Urothelium cell line (cell line): ENCODE measurements at places on chromosomes 5 and 9.

- no peak for DNase-seq
Observed at GRCh38 chr5:142737179-142737578, 33.0 kb upstream of the ARHGAP26 start.

DNA sequence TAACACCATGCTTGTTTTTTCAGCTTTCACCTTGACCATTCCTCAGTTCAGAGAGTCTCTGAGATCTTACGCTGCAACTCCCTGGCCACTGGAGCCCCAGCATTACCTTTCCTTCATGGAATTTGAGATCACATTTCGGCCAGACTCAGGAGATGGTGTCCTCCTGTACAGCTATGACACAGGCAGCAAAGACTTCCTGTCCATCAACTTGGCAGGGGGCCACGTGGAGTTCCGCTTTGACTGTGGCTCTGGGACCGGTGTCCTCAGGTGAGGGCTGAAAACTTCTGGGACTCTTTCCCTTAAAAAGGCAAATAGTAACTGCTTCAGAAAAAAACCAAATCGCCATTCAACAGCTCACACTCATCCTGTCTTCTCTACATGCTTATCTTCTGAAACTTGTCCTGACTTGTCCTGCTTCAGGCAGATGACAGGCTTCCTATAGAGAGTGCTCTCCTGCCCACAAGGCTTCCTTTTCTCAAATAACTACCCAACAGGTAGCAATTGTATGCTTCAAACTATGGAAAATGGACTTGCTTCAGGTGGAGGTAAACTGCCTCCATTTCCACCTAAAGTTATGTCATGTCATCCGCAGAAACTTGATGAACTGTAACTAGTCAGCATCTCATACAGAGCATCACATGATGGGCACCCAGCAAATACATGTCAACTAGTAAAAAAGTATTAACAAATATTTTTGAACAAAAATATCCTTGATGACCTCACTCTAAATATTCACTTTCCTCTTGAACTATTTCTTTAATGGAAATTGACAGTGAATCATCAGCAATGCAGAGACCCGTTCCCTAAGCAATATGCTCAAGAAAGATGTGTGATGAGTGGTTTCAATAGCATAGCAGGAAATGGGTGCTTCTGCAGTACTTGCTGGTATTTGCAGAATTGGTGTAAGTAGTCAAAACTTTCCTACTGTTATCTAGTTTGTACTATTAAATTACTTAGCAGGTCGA is 129.2 kb downstream of the LIFR start:
- DNase-seq, result peak; percentile 33

GRCh38 chr5:73213566-73213998 is 40.6 kb downstream of the TMEM174 start:
- peak; percentile 64 for DNase-seq

DNA sequence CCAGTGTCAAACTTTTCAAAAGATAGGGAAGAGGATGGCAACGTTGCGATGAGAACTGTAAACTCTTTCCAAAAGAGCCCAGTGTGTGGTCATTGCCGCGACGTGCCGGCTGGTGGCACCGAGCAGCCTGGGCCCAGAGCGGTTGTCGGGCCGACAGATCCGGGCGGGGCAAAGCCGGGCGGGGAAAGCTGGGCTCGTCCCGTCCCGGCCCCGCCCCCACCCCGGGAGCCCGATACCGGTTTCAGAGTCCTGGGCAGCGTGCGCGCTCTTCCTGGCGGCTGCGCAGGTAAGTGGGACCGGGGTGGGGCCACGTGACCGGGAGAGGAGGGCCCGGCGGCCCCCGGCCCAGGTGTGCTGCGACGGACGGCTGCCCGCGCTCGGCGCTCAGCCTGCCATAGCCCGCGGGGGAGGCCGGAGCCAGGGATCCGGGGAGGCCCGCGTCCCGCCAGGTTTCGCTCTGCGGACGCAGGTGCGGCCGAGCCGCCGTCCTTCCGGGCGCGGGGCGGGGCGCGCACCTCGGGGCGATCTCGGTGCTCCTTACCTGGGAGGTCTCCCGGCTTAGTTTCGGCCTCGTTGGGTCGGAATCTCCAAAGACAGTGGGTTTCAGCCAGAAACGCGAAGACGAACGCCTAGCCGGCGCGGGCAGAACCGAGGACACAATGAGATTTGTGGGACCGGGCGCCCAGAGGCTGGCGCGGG is at the start of gene MARVELD2:
MARVELD2 (plus strand) TSS at position 232 of the 699 bp plus-strand sequence. CDS start 4,270 bp downstream, outside the sequence.
- no peak for DNase-seq

DNA sequence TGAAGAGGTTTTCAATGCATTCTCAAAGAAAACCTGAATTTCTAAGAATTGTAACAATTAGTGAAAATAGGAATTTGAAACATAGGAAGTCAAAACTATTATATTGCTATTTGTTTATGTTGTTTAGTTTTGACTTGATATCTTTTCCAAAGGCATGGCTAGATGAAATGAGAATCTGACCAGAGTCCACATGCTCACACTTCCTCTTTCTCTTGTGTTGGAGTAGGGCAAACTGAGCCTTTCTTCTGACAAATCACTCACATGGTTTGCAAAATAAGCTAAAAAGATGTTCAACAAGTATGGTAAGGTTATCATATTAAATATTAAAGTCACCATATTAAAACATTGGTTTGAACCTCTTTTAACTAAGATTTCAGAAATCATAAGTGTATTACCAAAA is 512.6 kb downstream of the ISL1 start:
- no peak for DNase-seq

DNA sequence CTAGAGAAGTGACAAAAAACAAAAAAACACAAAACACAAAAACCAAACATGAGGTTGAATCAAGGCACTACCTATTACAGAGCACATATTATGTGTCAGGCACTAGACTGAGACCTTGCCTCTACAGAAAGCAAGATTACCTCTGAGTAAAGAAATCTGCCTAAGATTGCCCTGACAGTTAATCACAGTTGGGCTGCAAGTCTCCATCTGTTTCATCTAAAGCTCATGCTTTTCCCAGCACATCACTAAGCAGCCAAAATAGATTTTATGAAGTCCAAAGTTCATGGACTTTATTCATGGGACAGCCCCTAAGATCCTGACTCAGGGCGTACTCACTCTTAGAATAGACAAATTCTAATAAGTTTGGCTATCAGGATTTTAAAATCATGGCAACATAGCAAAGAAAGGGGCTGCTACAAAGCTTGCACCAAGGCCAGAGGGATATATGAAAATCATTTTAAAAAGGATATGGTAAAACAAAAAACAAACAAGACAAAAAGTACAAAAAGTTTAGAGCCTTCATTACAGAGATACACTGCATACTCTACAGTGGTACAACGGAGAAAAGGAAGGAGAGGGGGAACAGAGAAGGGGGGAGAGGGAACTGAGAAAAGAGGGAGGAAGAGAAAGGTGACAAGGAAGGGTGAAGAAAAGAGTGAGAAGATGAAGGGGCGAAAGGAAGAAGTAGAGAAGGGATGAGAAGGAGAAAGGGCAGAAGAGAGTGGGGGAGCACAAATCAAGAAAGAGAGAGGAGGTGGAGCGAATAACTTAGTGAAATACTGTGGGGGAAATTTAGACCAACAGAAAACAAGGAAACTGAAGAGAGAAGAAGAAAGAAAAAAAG is 58.2 kb downstream of the RICTOR start:
- DNase-seq, result no peak

- no peak for DNase-seq
Observed at GRCh38 chr9:83521011-83521410, 17.2 kb downstream of the FRMD3 start.

- DNase-seq, result no peak
Observed at GRCh38 chr5:80069918-80070318, 34.8 kb downstream of the THBS4 start.

DNA sequence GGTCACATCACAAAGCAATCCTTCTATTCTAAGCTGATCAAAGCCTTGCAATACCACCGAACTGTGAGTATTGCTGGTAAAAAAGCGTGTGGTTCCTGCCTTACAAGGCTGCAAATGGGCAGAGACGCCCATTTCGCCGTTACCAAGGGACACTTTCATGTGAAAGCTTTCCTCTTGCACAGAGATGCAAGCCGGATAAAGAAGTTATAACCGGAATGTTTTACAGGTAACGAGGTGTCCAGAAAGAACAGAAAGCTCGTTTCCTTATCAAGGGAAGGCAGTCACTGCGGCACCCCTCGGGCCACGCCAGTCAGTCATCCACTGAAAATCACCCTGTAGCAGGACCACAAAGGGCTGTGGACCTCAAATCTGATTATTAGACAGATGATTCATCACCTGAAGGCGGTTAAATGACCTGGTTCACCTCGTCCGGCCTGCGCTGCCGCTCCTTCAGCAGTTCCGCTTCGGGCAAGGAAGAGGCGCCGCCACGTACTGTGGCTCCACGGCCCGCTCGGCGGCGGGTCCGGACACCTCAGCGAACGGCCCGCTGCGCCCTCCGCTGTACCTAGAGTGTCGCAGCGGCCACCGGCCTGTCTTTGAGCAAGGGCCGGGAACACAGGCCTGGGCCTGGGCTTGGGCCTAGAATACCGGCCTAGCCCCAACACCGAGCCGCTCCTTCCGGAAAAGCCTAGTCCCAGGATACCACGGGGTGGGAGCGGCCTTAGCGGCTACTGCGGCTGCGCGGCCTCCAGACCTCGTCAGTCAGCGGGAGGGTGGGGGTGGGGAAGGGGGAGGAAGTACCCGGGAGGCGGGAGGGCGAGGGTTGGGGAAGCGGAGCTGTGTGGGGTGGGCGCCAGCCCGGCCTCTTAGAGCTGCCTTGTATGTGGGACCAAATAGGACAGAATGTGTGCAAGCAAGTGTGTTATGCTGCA is at the start of gene KLHL9:
KLHL9 (minus strand) TSS at position 704 of the 932 bp plus-strand sequence; CDS start at position 159, 545 bp downstream.
- peak; percentile 90 for DNase-seq

DNA sequence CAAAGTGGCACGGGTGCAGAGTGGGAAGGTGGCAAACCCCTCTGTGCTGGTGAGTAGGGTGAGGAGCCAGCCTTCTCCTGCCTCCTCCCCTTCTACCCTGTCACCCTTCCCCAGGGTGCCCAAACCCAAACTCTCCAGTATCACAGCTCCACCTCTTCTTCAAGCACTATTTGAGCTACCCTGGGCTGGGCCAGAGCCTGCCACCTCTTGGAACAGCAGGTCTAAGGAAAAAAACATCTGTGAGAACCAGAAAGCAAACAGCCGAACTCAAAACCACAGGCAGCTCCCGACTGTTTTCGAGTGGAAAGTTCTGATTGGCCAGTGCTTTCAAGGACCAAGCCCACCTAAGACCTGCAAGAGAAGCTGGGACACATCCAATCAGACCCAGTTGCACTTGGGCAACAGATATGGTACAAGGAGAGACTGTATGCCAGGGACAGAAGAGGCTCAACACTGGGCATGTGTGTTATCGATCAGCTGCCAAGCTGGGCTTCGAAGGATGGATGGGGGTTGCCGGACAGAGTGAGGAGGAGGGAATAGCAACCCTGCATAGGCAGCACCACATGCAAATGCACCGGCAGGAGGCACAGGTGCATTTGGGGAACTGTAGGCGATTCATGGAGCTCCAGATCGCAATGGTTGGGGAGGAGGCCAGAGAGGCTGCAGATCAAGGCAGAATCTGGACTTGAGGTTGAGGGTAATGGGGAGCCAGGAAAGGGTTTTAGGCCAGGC is 19.7 kb downstream of the ACSL6 start:
- DNase-seq, result no peak

DNA sequence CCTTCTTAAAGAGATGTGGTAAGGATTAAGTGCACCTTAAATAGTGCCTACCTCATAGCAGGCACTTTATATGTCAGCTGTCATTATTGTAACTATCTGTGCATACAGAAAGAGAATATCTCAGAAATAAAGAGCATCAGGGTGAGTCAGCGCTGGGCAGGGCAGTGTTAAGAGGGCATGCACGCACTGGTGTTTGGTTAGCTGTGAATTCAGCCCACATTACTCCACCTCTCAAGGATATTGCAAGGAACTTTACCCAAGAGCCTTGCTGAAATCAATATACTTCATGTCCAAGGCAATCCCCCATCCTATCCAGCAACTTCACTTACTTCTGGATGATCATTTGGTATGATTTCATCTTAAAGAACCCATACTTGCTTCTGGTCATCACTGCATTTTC is 300.9 kb downstream of the NTRK2 start:
- DNase-seq, result peak; percentile 49

- DNase-seq, result no peak
Observed at GRCh38 chr5:147369742-147370374, 135.0 kb downstream of the STK32A start.

DNA sequence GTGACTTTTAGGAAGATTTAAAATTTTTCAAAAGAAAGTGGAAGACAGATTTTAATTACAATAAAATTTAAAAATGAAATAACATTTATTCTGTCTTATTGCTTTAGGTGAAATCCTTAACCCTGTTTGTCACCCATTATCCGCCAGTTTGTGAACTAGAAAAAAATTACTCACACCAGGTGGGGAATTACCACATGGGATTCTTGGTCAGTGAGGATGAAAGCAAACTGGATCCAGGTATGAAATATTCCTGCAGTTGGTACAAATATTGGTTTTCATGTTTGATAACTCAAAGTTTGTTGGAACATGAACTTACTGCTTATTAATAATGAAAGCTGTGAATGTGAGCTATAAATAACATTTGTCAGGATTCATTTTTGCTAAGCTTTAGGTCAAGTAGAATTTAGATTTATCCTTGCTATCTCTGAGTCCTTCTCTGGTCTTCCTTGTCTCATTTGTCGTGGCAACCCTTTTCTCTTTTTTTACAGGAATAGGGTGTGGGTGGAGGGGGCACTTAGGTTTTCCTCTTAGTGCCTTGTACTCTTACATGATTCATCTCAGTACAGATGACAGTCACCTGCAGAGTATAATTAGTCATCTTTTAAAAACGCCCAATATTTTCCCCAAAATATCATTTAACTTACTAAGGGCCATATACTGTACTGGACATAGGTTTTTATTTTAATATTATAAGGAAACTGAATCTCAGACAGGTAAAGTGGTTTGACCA is 95.3 kb upstream of the RASGRF2 start:
- DNase-seq, result no peak

GRCh38 chr5:142849880-142850279 is 79.7 kb downstream of the ARHGAP26 start:
- no peak for DNase-seq

- no peak for DNase-seq
Observed at GRCh38 chr5:158159621-158160020, 300.7 kb upstream of the CLINT1 start.

DNA sequence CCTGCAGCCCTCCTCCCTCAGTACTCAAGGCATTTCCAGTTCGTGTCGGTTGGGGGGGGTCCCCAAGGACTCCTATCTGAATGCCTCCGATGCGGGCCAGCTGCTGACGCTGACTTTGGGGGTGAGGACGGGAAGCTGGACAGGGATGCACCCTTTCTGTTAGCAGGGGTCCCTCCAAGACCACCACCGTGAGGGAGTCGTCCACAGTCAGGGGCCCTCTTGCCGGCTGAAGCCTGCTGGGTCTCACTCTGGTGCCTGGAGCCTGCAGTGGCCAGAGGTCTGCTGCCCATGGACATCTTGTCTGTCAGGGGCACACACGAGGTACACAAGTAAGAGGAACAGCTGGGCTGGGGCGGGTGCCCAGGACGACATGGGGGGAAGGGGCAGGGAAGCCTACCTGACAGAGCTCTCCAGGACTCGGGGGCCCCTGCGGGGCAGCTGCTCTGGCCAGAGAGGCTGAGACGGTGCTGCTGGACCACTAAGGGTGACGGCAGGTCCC is 9.1 kb upstream of the ZDHHC11 start:
- DNase-seq, result no peak

DNA sequence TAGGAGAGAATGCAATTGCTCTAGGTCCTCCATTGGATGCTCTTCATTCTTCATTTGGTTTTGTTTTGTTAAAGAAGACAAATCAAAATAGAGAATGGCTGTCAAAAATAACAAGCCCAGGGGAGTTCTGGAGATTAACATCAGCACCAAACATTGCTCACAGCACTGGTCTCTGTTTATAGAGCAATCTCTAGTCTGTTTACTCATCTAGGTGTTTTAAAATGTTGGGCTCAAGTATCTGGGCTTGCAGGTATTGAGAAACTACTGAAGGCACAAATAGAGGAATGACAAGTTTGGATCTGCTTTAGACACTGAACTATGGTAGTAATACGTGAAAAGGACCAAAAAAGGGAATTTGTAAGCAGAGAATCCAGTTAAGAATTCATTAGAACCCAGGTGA is 77.0 kb upstream of the TMC1 start:
- DNase-seq, result no peak
